Cerebellar cortex (tissue), 1 donor: ENCODE measurements at places on chromosomes 7 and 10.
A peak's percentile ranks its signal among the peaks of the same experiment; 100 is the strongest.

DNA sequence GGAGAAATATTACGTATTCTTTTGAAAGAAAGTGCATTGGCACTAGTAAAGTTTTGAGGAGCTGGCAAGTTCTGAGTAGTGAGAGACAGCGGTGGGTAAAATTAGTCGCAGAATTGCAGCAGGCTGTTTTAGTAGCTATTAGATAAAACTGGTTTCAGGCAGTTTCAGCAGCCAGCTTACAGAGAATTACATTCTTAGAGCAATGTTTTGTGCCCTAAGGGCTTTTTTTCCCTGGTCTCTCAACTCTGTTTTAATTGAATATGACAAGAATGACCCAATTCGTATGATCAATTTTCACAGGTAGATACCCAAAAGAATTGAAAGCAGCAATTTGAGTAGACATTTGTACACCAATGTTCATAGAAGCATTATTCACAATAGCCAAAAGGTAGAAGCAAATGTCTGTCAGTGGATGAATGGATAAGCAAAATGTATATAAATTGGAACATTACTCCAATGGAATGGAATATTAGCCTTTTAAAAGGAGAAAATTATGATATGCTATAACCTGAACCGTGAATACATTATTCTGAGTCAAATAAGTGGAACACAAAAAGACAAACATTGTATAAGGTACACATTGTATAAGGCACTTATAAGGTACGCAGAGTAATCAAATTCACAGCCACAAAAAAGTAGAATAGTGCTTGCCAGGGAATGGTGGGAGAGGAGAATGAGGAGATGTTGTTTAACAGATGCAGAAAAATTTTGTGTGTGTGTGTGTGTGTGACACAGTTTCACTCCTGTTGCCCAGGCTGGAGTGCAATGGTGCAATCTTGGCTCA, 5.2 kb upstream of the KBTBD2 start:
- no peak for DNase-seq

- no peak for DNase-seq
Observed at GRCh38 chr10:71432101-71432905, 35.6 kb downstream of the CDH23 start.

DNA sequence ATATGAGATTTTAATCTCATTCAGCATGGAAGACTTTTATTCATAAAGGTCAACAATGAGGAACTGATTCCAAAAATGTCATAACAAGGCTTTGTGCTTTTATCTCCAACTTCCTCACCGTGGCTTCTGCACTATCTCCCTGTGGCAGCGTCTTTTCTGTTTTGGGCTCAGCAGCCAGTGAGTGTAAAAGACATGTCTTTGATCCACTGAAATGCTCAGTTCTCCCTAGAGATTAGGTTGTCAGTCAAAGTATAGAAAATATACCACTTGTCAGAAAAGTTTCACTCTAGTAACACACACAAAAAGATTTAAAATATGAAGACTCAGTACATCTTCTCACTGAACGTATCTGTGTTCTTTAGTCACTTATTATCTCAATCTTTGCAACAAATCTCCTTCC, 901.8 kb upstream of the ZWINT start:
- DNase-seq = no peak

- DNase-seq = no peak
Observed at GRCh38 chr7:143279186-143280098, 5.3 kb upstream of the TMEM139 start.

- DNase-seq = no peak
Observed at GRCh38 chr10:11871466-11871865, 48.3 kb downstream of the PROSER2 start.

DNA sequence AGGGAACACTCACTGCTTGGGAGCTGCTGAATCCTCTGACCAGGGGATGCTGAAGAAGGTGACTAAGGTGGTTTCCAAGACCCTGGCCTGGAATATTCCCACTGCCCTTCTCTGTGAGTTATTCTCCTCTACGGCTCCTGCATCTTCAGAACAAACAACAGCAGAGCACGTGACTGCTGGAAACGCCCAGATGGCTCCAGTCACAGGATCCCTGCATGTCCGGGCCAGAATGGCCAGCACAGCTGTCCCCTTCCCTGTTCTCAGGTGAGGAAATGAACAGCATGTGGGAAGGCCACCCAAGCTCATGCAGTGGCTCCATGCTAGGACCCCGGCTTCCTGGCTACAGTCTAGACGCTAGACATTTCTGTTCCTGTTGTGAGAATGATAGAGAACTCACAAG, 43.1 kb downstream of the GHRHR start:
- DNase-seq = no peak

- peak; percentile 39 for DNase-seq
Observed at GRCh38 chr10:6014241-6014761, 37.0 kb upstream of the IL15RA start.

GRCh38 chr7:132732321-132732865, 156.1 kb upstream of the PLXNA4 start:
- no peak for DNase-seq

- DNase-seq = no peak
Observed at GRCh38 chr7:51249187-51249945, 67.2 kb downstream of the COBL start.

- no peak for DNase-seq
Observed at GRCh38 chr7:121271916-121272315, 56.9 kb upstream of the WNT16 start.

DNA sequence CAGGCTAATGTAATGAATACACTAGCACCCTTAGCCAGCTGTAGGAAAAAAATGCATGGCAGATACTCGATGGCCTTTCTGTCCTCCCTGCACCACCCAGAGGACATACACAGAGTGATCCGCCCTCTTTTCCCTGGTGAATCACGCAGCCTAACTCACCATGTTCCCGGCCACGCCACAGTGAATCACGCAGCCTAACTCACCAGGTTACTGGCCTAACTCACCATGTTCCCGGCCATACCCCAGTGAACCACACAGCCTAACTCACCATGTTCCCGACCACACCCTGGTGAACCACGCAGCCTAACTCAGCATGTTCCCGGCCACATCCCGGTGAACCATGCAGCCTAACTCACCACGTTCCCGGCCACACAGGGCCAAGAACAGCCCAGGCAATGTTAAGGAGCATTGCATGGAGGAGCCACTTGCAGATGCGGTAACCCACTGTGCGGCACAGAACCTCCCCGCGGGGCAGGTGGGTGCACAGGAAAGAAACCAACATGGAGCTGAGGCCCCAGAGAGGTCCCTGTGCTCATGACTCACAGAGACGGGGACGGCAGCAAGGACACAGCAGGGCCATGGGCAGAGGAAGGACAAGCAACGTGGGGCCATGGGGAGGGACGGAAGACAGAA, 508.5 kb downstream of the DNAJB6 start:
- DNase-seq = no peak

- DNase-seq = no peak
Observed at GRCh38 chr10:22823109-22823508, 104.7 kb upstream of the ARMC3 start.

- DNase-seq = no peak
Observed at GRCh38 chr10:86594535-86594934, 59.8 kb upstream of the OPN4 start.

DNA sequence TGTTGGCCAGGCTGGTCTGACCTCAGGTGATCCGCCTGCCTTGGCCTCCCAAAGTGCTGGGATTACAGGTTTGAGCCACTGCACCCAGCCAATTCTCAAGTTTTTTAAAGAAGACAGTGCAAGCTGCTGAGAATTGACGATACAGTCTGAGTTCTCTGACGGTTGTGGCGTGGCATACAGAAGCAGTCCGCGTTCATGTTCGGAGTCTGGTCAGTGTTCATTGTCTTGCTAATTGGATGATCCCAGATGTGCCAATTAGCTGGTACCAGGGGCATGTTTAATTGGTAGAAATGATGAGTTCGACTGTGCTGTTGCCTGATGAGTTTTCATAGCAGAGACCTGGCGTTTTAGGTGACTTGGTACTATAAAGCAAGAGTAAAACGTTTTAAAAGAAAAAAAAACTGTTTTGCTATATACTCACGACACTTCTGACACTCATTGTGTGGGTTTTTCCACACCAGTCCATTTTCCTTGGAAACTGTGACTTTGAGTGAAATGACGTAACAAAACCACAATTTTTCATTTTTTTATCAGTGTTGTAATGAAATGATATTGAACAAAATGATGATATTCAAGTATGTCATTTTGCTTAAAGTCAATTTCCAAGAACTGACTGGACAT, 32.3 kb downstream of the CAMK1D start:
- no peak for DNase-seq

DNA sequence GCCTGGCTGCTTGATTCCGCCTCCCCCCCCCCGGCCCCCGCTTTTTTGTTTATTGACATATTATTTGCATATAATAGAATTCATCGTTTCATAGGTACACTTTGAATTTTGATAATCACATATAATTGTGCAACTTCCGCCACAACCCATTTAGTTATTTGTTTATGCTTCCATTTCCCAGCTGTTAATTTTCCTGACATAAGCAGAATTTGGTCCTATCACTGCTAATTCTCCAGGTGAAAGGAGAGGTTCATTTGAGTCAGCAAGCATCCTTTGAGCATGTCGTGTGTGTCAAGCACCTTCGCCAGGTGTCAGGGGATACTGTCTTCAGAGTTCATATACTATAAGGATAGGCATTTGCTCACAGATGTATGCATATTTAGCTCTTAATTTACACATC, 102.2 kb downstream of the CELF2 start:
- no peak for DNase-seq

DNA sequence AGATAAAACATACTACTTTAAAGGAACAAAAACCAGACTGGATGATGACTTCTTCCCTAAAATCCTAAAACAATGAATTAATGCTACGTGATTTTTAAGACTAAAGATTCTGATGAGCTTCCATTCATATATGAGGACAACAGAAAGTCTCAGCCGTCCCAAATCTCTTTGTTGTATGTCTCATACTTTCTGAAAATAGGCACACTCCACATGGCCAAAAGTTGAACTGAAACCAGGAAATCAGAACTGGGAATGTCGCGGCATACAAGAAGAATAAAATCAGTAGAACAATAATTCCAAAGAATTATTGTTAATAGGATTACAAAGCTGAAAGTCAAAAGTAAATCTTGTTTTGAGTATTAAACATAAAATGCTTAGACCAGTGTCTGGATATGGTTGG, 195.4 kb upstream of the GHITM start:
- no peak for DNase-seq

DNA sequence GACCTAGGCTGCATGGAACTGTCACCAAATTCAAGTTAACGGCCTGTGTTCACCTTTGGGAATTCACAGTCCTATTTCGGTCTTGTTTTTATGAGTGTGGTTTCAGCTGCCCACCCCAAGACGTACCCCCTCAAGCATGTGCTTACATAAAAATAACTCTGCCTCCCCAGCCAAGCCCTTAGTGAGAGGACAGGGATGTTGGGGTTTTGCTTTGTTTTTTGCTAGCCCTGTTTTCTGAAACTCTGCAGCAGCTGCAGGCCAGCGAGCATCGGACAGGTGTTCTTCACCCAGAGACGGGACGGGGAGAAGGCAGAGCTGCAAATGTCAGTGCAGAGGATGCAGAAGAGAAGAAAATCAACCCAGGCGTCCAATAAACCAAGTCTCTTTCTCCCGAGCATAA, 13.5 kb downstream of the CHST15 start:
- no peak for DNase-seq

- DNase-seq = no peak
Observed at GRCh38 chr10:36383349-36383748, 741.3 kb upstream of the FZD8 start.

DNA sequence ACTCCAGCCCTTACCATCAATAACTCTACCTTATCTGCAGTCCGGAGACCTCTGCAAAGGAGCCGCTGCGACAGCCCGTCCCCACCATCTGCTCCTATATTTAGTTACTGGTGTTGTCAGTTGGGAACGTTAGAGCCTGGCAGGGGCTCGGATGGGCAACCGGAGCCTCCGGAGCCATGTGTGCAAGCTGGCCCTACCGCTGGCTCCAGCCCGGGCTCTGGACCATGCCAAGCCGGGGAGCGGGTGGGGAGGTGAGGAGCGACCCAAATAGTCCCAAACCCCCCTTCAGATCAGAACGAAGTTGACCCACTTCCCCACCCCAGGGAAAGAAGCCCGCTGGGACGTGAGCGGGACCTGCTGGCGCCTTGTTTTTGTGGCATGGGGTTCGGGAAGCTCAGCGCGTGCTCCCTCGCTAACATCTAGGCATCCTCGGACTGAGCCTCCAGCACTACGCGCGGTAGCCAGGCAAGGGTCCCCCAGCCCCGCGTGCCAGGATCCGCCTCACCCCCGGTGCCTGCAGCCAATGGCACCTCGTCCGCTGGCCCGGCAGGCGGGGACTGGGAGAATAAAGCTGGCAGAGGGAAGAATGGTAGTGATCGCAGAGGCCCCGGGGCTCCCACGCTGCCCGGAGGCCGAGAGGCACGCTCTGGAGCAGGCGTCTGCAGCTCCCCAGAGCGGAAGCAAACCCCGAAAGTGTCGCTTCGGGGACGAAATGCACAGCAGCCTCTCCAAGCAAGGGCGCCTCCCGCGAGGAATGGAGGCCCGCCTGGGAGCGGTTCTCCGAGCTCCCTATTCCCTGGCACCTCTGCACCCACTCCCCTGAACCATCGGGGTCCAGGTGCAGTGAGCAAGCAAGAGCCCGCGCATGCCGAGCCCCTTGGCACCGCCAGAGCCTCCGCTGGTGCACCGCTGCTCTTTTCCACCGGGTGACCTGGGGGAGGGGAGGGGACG, 679 bp downstream of the LRRC20 start:
- peak; percentile 79 for DNase-seq
